ENCODE measurements at places on chromosomes 11 and 22. TPM values are rescaled to one million over a fixed set of nuclear protein-coding genes. Genes with fewer than 3 reads are reported as not detected.

The SMC1B gene
- not detected for total RNA-seq

- no peak overlapping the region for H3K27ac ChIP-seq
- no peaks in the 10 kb centered on the region for H3K4me1 ChIP-seq
- H3K27me3 ChIP-seq, result no peaks in the 10 kb centered on the region
- no peak overlapping the region for H3K4me3 ChIP-seq
Measured at GRCh38 chr11:111408789-111409727, 30.0 kb upstream of the POU2AF1 start.

GRCh38 chr11:44766112-44766971 is 39.6 kb downstream of the TSPAN18 start:
- no peak for DNase-seq
- peak overlapping the region; percentile 66 for H3K27ac ChIP-seq
- no peaks in the 10 kb centered on the region for H3K36me3 ChIP-seq
- H3K4me1 ChIP-seq, result peaks cover 24% of the 10 kb centered on the region

GRCh38 chr11:108853864-108854263 is 189.0 kb downstream of the DDX10 start:
- no peaks in the 10 kb centered on the region for H3K36me3 ChIP-seq
- H3K4me3 ChIP-seq, result peak overlapping the region; percentile 15
- H3K27me3 ChIP-seq, result no peaks in the 10 kb centered on the region

DNA sequence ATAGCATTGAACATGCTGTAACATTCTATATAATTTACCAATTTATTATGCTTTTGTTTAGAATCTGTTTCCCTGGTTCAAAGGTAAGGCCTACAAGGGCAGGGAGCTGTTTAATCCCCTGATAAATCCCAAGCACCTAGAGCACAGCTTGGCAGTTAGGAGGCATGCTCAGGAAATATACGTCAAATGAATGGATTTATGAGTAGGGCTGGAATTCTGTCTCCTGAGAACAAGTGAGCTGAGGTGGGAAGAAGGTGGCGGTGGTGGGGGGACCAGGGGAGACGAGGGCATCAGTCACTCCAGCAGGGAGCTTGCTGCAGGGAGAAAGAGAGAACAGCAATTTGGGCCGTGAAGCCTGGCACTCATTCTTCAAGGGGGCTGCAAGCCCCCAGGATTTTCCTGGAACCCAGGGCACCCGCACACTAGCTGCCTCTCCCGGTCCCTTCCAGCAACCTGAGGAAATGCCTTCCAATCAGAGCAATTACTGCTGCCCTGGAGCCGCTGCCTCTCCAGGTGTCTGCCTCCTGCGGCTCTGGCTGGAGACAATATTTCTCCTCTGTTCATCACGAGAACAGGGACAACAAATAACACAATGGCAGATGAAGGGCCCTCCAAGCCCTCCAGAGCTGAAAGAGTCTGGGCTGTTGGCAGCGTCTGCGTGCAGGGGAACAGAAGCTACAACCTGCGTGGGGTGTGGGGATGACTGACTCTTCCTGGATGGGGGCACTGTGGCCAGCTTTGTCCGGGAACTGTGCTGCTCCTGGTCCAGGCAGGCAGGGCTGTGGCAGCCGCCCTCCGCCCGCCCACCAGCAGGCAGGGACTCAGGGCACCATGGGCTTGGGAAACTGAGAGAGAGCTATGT is 233.4 kb downstream of the ST3GAL4 start:
- H3K36me3 ChIP-seq, result no peaks in the 10 kb centered on the region
- DNase-seq, result no peak
- H3K4me3 ChIP-seq, result no peak overlapping the region
- H3K4me1 ChIP-seq, result peaks cover 13% of the 10 kb centered on the region
- H3K27me3 ChIP-seq, result no peaks in the 10 kb centered on the region
- no peak overlapping the region for H3K27ac ChIP-seq

GRCh38 chr22:23269441-23270211 is 89.3 kb downstream of the BCR start:
- no peaks in the 10 kb centered on the region for H3K27me3 ChIP-seq
- DNase-seq, result no peak
- peaks cover 91% of the 10 kb centered on the region for H3K36me3 ChIP-seq
- no peak overlapping the region for H3K4me3 ChIP-seq
- no peak overlapping the region for H3K27ac ChIP-seq

DNA sequence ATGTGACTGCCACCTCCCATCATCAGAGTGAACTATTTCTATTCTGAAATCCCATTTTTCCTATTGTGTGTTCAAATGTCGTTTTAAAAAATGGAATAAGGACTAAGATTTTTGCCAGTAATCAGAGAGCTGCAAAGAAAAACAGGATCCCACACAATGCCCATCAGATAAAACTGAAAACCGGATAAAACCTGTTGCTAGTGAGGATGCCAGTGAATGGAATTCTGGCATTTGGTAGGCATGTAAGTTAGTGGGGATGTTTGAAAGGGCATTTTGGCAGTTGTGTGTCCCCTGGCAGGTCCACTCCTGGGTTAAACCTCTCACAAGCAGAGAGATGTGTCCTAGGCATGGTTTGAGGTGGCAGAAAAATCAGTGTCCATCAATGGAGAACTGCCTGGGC is 6.2 kb downstream of the DRAP1 start:
- peaks cover 28% of the 10 kb centered on the region for H3K36me3 ChIP-seq
- no peak for DNase-seq
- no peak overlapping the region for H3K4me3 ChIP-seq
- no peaks in the 10 kb centered on the region for H3K27me3 ChIP-seq

Data from lower lobe of right lung (tissue), 2 donors.